ENCODE measurements at places on chromosomes 11 and 22.

DNA sequence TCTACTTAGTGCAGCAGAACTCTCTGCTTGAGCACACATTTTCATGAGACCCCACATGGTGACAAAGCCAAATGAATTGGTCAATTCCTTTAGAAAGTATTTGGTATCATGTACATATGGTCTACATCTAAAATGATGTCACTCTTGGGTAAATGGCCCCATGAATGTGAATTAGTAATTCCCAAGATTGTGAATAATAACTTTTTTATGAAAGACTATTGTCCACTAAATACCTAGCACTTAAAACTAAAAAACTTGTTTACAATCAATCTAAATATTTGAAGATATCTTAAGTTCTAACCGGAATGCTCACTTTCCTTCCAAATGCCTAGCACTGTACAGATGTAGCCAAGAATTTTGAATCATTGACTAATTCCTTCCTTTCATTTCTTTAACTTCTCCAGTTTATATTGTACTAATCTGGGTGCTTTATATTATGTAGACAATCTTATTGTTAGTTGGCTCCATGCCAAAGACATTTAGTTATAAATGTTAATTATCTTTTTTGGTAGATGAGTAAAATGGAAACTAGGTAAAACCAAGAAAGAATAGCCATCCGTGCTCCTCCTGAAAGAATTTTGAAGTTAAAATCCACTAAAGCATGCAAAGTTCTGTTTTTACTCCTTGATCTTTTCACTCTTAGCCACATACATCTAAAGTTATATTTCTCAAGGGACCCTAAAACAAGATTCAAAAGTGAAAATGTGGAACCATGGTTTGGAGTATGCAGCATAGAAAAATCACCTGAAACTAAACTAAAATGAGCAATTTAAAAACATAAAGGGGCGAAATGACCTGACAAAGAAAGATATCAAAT lies 145.0 kb upstream of the ARHGAP20 start:
- no peak for DNase-seq

DNA sequence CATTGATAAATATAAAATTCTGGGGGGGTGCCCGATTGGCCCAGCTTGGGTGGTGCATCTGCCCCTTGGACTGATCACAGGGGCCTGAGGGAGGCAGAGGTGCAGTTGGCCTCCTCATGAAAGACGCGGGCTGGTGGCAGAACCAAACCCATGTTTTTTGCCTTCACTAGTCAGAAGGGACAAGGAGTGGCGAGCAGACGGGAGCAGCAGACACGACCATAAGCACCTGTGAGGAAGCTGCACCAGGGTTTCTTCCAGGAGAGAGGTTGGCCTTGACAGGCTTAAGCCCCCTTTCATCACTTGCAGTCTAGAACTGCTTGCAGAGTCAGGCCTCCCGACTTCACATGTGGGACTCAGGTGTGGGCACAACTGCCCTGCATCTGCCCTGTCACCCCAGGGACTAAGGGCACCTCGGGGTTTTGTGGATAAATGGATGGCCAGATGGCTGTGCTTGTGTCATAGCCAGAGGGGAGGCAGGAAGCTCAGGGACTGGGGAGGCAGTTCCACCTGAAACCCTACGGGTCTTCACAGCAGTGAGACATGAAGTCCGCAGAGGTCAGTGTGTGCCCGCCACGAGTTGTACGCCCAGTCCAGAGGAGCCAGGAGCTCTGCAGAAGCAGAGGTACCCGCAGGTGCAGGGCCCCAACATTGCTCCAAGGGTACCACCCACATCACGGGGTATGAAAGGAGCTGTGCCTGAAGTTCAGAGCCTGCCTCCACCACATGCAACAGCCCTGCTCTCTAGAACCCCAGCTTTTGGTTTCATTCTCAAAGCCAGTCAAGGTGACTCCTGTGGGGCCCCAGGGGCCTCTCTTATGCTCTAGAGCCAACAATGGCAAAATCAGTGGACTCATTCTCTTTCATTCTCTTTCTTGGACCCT lies 18.2 kb upstream of the SYT13 start:
- no peak for DNase-seq

GRCh38 chr11:1844221-1845094 lies 5.7 kb downstream of the TNNI2 start:
- no peak for DNase-seq

DNA sequence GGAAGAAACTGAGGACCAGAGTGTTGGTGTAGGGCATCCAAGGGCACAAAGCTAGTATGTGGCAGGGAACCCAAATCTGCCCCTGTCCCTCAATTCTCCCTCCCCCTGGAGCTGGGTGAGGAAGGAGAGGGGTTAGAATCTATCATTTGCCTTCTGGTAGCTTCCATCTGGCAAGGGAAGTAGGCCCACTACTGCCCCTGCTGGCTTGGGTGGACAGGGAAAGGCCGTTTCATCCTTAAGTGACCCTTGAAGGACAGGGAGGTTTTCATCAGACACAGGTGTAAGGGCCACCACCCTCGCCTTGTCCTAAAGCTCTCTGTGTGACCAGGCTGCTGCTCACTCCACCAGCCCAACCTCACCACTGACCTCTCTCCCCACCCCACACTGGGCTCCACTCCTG lies 22.1 kb downstream of the NECTIN1 start:
- DNase-seq, result no peak

DNA sequence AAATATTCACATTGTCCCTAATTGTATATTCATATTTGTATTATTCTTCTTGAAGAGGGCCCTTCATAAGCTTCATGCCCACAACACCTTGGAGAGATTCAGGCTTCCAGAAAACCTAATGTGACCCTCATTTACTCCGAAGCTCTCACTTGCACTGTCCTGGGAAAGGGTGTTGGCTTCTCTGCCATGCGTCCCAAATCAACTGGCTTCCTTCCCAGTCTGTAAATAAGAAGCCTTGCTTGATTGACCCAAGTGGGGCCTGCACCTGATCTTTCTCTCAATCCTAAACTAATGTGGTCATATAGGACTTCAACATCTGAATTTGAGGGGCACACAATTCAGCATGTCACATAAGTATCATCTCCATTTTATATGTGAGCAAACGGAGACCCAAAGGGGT lies 40.5 kb upstream of the ZBTB16 start:
- DNase-seq, result no peak

GRCh38 chr11:77882396-77882795 lies 61.5 kb downstream of the AAMDC start:
- DNase-seq, result no peak

DNA sequence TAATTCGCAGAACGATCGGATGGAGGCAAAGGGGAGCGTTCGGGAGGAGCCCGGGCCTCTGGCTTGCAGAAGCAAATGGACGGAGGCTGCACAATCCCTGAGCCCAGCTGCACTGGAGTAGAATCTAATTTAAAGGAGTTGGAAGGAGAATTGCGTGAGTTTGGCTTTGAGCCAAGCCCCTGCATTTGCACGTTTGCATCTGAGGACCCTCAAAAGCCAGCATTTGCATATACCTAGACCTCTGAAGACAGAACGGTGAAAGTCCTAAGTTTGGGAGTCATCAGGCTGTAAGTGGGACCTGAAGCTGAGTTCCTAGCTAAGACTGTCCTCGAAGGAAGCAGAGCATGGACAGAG lies 15.6 kb downstream of the TP53AIP1 start:
- no peak for DNase-seq

- DNase-seq, result no peak
Observed at GRCh38 chr22:21697021-21697771, 31.4 kb downstream of the PPIL2 start.

DNA sequence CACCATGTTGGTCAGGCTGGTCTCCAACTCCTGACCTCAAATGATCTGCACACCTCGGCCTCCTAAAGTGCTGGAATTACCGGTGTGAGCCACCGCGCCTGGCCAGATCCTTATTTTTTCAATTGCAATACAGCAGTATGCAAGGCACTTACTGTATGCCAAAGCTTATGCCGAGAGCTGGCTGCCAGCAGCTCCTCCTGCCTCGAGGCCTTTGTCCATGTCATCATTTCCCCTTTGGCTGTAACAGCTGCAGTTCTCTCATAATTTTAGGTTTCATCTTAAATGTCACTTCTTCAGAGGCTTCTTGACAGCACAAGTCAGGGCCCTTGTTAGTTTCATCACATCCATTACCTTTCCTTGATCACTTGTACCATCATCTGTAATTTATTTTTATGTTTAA lies 1.5 kb upstream of the SREBF2 start:
- no peak for DNase-seq

- peak; percentile 4 for DNase-seq
Observed at GRCh38 chr11:28077521-28077920, 30.4 kb downstream of the KIF18A start.

GRCh38 chr11:102552447-102553194 lies 22.1 kb upstream of the MMP7 start:
- DNase-seq, result no peak

DNA sequence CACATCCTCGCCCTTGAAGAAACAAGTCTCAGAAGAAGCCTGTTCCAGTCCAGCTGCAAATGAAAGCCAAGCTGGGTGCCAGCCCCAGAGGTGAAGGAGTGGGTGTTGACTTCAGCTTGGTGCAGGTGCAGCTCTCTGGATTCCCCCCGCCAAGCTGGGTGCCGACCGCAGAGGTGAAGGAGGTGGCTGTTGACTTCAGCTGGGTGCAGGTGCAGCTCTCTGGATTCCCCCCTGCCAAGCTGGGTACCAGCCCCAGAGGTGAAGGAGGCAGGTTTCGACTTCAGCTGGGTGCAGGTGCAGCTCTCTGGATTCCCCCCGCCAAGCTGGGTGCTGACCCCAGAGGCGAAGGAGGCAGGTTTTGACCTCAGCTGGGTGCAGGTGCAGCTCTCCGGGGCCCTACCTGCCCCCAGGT lies 1234.0 kb downstream of the TBC1D22A start:
- no peak for DNase-seq

- DNase-seq, result no peak
Observed at GRCh38 chr11:107182978-107183377, 164.7 kb upstream of the GUCY1A2 start.

DNA sequence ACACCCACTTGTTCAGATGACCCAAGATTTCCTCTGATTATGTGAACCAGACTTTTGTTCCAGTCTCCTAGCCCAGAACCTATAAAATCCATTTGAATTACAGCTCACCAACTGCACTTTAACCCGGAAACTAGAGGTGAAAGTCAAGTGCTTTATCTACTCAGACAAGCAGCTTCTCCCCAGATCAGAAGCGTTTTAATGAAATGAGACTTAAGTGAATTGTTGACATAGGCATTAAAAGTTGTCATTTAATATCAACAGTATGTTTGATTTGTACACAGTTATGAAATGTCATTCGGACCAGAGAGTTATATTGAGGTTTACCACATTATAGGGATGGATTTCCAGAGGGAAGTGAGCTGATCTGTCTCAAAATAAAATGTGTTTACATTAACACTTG lies 52.0 kb downstream of the CADM1 start:
- peak; percentile 45 for DNase-seq

DNA sequence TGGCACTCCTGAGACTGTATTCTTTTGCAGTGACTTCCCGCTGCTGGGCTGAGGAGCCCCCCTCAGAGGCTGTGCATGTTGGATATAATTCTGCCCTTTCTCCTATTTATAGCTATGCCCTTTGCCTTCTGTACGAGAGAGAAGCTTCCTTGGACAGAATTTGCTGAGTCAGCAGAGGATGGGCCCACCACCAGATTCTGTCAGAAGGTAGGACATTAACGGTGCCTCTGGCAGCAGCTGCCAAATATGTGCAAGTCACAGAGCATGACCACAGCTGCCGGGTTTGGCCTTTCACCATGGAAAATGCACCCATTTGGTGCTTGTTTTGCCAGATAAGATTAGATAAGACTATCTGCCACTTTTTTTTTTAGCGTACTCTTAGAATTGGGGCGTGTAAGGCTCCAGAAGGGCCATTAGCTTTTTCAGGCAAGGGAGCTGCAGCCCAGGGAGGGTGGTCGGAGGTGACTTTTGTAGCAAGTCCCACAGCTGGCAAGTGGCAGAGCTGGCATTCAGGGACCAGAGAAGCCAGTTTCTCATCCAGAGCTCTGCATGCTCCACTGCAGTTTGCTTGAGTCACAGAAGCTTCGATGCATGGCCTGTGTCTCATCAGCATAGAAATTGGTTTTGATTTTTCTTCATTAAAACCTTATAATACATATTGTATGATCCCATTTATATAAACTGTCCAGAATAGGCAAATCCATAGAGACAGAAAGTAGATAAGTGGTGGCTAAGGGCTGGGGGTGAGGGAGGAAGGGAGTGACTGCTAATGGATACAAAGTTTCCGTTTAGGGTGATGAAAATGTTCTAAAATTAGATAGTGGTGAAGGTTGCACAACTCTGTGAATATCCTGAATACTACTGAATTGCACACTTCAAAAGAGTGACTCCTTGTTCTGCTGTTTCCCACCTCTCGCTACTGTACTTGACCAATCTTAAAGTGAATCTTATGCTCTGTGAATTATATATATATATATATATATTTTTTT lies 15.8 kb downstream of the UPB1 start:
- DNase-seq, result no peak

DNA sequence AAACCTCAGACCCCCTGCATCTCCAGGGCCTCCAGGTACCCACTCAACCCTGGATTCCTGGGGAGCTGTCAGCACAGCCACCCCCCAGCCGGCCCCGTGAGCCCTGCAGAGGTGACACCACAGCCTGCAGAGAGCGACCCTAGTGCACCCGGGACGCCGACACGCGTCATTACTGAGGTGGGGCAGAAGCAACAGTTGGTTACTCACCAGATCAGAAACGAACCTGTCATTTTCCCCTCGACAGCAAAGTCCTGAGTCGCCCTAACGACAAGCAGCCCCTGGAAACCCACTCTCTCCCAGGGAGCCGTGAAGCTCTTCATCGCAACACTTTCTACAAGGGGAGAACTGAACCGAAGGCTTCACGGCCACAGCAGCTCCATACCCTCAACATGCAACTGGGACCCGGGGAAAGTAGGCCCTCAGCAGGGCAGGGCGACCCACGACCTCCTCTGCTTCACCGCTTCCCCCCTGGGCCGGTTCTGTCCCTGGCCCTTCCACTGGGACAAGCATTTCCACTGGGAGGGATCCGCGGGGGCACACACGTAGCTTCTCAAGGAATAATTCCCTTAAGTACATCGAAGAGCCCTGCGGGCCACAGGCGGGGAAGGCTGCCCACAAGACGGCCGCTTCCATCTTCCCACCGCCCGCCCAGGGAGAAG lies 1.6 kb downstream of the BRD1 start:
- DNase-seq, result no peak

DNA sequence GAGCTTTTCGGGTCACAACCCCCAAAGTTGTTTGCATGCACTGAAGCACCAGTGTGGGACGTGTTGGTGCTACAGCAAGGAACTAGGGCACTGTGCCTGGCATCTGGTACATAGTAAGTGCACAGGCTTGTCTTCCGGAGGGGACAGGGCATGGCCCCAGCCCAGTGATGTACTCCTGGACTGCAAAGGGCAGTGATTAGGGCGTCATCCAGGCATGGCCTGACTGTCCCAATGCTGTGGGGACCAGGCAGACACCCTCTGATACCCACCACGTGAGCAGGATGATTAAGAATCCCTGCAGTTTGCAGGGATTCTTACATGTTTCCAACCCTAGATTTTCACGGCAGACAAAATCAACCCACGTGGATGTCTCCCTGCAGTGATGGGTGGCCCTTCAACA lies 50.0 kb upstream of the RFPL3 start:
- DNase-seq, result no peak
